ENCODE measurements at places on chromosomes 7 and 10.

DNA sequence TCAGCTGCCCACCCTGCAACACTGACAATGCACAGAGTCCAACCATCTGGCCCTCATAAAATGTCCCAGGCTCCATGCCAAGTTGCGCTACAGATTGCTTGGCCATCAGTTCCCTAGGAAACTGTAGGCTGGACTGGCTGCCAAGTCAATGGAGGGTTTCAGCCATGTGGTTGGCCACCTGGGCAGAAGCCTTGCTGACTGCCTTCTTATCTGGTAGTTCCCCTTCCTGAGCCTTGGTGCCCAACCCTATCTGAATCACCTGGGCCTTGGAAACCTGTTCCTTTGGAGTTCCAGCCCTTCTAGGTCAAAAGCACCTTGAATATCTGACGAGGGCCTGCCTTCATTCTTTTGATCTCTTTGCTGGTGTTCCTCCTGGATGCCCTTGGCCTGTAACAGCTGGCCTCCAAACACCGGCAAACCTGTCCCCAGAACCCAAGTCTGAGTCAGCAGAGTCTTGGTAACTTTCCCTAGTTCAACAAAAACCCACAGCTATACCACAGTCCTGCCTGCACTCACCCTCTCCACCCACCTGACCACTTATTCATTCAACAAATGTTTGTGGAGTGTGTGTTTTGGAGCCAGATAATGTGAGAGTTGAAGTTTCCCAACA is 37.4 kb upstream of the KDM7A start:
- no peak for DNase-seq

- no peak for DNase-seq
Measured at GRCh38 chr10:113518415-113518814, 34.4 kb upstream of the HABP2 start.

GRCh38 chr10:11551104-11551503 is 60.3 kb downstream of the USP6NL start:
- DNase-seq = no peak

GRCh38 chr10:84698989-84699388 is 370.6 kb downstream of the CCSER2 start:
- DNase-seq = no peak

DNA sequence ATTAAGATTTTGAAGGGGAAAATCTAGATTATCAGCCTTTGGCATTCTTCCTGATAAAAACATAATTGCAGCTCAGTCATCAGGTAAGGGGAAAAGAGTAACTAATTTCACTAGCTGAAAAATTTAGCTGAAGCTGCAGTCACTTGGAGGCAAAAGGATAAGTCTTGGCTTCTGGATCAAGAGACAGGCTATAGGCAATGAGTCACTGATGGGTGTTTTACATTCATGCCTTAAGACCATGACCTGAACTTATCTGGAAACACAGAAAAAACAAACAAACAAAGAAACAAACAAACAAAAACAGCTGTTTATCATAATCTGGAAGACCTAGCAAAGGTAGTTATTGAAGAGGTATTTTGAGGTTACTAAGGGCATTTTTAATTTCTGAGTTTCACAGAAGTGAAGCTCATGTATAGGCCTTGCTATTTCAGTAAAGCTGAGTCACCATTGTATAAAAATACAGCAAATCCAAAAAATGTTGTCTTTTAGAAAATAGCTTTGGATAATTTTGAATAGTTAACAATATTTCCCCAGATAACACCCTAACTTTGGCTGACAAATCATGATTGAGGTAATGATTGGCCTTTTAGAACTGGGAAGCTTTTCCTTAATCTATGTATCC is 40.3 kb downstream of the ZNF22 start:
- no peak for DNase-seq

DNA sequence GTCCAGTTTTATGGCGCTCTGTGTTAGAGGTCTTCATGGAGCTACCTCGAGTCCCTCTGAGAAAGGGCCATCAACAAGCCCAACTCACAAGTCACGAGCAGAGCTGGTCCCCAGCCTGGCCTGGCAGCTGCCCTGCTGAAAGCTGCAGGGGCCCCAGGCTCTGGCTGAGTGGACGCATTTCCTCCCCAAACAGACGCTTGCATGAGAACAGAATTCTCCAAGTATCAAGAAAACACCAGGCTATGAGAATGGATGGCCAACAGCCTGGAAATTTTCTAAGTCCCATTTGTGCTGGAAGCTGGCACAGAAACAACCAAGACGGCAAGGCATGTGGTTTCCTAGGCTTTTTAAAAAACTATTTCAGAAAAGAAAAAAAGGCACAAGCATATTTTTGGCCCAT is 114.8 kb downstream of the FAM53B start:
- DNase-seq = no peak

DNA sequence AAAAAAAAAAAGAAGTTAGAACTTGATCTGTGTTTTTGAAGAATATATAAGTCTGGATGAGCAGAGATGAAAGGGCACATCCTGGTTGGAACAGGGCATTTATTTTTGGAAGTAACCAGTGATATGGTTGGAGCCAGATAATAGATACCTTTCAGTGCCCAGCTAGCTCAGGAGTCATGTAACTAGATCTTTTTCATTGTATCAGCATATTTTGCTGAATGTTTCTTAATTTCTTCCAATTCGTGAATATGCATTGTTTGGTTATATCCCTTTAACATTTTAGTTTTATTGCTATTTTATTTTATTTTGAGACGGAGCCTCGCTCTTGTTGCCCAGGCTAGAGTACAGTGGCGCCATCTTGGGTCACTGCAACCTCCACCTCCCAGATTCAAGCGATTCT is 81.8 kb downstream of the LCOR start:
- no peak for DNase-seq

- DNase-seq = no peak
Measured at GRCh38 chr10:62045765-62046521, 144.4 kb downstream of the ARID5B start.

- DNase-seq = no peak
Measured at GRCh38 chr7:31875424-31875823, 188.4 kb downstream of the PPP1R17 start.

DNA sequence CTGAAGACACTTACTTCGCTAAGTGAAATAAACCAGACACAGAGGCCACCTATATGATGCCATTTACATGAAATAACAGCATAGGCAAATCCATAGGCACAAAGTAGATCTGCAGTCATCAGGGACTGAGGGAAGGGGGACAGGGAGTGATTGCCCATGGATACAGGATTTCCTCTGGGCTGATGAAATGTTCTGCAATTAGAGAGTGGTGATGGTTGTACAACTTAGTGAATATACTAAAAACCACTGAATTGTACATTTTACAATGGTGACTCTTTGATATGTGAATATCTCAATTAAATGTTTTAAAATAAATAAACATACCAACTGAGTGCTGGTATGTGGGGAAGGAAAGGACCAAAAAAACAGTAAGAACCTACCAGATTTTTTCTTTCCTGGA is 20.4 kb downstream of the PPA1 start:
- no peak for DNase-seq

DNA sequence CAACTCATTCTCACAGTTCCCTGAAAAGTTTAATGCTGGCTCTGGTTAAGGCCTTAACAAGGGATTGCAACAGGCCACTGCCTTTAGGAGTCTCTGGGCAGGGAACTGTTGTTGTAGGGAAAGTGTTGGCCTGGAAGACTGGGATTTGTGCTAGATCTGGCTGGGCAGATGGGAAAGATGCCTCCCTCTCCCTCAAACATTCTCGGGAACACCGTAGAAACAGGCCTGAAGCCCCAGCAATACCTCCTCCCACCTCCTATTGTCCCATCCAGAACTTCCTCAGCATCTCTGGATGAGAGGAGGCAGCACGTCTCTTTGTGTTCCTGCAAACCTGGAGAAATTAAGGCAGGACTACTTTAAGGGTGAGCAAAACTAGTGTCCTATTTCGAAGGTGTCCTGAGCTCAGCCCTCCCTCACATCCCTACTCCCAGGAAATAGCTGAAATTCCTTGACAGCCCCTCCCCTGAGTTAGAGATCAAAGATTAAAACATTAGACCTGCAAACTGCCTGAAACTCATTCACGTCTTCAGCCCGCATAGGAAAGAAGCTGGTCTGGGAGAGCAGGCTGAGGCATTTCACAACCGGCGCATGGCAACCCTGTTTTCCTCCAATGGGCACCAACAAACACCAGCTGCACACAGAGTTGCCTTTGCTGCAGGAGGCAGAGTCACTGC is 10.9 kb upstream of the MAP3K8 start:
- no peak for DNase-seq

- DNase-seq = no peak
Measured at GRCh38 chr10:9052767-9053166, 998.3 kb downstream of the GATA3 start.

DNA sequence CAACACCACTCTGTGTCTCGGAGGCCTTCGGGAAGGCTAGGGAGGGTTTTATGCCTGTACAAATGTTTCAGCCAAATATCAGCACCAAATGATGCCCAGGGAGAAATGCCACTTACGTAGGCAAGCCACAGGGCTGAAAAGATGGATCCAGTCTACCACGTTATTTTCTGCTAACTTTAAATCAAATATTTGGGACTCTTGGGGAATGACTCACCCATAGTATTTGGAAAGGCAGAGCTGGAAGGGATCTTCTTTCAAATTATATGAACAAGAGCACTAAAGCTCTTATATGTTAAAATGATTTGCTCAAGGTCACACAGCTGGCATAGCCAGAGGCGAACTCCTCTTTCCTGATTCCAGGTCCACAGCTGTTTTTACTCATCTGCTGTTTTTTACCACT is 591.4 kb downstream of the SORCS1 start:
- no peak for DNase-seq

- no peak for DNase-seq
Measured at GRCh38 chr10:105148921-105149320, 507.8 kb downstream of the SORCS3 start.

GRCh38 chr7:92590711-92591310 is 621 bp upstream of the FAM133B start:
- no peak for DNase-seq

DNA sequence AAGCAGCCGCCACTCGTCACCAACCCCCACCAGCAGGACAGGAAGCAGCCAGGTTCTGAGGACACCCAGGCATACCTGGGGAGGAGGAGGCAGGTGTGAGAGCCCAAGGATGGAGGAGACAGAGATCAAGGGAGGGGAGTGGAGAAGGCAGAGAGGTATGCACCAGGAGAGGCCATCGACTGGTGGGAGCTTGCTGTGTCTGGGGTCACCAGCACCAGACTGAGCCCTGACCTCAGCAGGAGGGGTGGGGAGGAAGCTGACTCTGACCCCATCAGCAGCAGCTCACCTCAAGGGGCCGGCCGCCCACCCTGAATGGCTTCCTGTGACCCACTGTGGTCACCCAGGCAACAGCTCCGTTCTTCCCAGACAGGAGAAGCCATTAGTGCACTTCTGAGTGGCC is 7.8 kb downstream of the VIPR2 start:
- DNase-seq = no peak

All from stimulated activated CD8-positive, alpha-beta memory T cell treated with anti-CD3 and anti-CD28 coated beads, Interleukin-2, amount 100 ng/mL, for 48 hours (primary cell).